ENCODE measurements at places on chromosomes 11 and 22.

DNA sequence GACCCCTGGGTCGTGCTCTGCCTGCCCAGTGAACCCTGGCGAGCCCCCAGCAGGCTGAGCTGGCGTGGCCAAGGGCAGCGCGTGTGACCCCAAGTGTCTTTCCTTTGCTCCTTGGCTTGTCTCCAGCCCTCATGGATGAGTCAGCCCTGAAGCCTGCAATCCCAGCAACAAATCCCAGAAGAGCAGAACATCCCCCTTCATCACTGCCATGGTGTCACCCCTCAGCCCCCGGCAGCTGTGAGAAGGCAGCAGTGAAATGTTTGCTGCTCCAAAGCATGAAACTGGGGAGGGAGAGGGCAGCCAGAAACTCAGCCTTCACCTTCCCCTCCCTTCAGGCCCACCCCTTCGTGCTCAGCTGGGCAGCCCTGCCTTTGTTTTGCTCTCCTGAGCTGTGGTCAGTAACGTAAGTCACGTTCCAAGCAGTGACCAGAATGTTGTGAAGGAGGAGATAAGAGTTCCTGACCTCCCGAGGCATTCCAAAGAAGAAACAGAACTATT lies 29.8 kb downstream of the ADAMTS15 start:
- no peak for DNase-seq

GRCh38 chr11:17793642-17794170 lies 59.1 kb downstream of the KCNC1 start:
- no peak for DNase-seq

GRCh38 chr11:113574586-113574985 lies 99.4 kb upstream of the DRD2 start:
- no peak for DNase-seq

DNA sequence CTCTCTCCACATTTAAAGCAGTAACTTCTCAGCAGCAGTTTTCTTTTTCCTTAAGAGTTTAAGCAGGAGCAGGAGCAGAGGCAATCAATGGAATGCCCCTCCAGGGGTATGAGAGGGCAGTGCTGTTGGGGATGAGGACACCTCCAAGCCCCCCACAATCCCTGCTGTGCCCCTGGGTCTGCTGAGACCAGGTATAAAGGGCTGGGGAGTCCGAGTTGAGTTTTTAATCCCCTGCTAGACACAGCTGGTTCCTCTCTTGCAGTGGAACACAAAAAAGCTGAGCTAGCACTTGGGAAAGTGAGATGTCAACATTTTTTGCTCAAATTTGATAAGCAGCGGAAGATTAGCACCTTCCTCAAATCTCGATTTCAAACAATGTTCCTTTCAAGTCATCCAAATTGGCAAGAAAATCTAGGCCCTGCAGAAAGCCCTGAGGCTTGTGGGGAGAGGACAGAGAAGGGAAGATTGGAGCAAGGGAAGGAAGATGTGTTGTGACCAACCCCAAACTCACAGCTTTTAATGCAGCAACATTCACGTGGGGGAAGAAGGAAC lies 581.9 kb downstream of the SOX6 start:
- DNase-seq, result no peak

DNA sequence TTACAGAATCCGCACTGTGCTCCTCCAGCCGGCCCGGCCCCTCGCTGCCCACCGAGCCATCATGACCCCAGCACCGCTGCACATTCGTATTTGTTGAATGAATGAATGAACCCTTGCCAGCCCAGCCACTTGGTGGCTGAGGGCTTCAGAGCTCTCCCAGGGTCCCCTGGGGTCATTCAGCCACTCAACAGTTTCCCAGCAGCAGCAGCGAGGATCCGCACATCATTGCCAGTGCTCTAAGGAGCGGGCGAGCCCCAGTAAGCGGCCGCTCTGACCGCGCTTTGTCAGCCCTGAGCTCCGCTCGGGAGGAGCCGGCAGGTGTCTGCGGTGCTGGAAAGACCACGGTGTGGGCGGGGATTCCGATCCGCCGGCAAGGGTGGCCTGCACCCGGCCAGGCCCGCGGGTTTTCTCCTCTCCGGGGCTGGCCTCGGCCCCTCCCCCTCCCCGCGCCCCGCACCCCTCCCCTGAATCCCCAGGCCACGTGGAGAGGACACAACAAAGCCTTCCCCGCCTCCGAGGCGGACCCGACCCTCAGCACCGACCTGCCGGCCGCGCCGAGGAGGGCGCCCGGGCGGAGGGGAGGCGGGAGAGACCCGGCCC lies 563 bp downstream of the BID start:
- DNase-seq, result peak; percentile 74

DNA sequence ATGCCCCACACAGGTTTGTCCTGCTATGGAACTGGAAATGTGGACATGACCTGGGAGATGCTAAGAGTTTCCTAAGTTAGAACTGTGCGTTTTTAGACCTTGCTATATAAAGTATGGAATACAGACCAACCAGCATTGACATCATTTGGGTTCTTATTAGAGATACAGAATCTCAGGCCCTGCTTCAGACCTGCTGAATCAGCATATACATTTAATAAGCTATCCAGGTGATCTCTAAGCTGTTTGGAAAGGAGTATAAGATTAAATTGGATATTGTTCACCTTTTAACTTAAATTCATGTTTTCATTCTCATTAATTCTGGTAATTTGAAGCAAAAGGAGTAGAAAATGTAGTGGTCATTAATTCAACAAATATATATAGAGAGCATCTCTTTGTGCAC lies 6.9 kb upstream of the CNTF start:
- DNase-seq, result no peak

- no peak for DNase-seq
These were observed 27.6 kb downstream of the PKNOX2 start for GRCh38 chr11:125192183-125192582.

DNA sequence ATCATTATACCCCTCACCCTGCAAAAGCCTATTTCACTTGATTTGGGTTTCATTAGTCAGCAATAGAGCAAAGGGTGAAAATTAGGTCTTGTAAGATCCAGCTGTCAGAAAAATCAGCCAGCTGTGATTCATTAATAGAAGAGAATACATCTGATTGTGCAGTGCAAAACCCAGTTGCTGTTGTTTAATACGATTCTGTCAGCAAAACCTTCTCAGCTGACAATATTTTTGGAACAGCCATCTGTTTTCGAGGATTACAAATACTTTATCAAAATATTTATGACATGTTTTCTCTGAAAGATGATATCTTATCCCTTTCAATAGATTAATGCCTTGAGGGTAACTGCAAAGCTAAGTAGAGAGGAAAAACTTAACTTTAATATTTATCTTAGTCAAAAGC lies 1354.0 kb upstream of the RAG2 start:
- DNase-seq, result no peak

DNA sequence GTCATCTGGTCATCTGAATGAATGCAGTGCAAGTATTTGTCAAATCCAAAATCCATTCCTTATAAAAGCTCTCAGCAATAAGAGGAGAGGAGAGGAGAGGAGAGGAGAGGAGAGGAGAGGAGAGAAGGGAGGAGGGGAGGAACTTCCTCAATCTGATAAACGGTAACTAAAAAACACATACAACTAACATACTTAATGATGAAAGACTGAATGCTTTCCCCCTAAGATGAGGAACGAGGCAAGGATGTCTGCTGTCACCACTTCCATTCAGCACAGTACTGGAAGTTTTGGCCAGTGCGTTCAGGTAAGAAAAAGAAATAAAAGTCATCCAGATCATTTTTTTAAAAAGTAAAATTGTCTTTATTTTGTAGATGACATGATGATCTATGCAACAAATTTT lies 80.4 kb downstream of the CD82 start:
- DNase-seq, result no peak

GRCh38 chr11:67780056-67780455 lies 105.6 kb upstream of the ALDH3B2 start:
- DNase-seq, result no peak

GRCh38 chr11:129636926-129637325 lies 178.7 kb upstream of the TMEM45B start:
- DNase-seq, result no peak

GRCh38 chr11:10592331-10592730 lies 23.9 kb upstream of the LYVE1 start:
- DNase-seq, result no peak

DNA sequence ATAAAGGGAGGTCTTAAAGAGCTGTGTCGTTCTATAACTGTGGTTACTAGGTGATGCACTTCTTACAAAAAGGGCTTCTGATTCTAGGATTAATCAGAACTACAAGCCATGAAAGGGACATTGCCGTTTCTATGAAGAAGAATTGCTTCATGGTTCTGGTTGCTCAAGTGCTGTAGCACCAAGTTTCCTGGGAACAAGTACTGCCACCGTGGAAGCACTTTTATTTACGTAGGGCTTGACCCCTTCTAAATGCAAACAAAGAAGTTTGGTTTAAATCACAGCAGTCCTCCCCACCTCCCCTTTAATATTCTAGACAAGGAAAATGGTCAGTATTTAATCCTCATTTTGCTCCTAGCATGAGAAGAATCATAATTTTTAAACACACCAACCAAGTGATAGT lies 9.8 kb downstream of the YAP1 start:
- DNase-seq, result no peak

GRCh38 chr22:21443735-21444421 lies 23.3 kb upstream of the TMEM191C start:
- peak; percentile 1 for DNase-seq

DNA sequence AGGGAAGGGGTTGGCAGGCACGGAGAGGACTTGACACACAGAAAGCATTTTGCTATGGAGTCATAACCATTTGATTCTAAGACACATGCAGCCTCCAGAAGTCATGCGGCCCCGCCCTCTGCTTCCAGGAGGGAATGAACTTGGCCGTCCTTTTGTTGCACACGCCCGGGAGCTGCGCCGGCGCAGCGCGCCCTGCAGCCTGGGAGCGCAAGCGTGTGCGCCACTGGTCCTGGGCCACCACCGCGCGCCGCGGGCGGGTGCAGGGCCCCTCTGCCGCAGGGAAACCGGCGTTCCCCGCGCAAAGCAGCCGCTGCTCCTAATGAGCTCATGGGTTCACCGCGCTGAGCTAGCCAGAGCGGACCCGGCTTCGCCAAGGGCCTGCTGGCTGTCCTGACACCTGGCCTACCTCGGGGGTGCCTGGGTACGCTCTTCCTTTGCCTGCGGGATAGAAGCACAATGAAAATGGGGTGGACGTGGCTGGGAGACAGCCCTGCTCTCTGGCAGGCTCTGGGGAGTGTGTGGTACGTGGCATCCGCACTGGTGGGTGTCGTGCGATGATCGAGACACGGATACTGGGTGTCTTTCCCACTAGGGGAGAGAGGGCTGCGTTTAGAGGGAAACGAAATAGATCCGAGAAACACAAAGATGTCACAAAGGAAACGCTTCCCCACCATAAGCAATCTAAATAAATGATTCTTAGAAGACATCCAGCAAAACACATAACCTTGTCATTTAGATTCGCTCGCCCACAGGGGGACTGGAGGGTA lies 669 bp downstream of the MICAL3 start:
- peak; percentile 36 for DNase-seq

DNA sequence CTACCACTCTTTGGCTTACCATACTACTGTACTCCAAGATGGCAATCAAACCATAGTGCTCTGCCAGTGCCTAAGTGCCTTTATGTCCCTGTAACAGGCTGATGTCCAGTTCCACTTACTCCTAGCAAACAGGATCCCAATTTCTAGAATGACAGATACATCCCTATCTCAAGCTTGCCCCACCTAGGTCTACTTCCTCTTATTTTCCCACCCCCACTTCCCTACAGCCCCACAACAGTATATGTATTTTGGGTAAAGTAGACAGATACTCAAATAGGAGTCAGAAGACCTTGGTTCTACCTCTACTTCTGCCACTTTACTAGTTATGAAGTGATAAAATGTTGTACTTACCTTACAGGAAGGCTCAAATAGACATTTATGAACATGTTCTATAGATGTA lies 24.1 kb downstream of the SIK3 start:
- no peak for DNase-seq

DNA sequence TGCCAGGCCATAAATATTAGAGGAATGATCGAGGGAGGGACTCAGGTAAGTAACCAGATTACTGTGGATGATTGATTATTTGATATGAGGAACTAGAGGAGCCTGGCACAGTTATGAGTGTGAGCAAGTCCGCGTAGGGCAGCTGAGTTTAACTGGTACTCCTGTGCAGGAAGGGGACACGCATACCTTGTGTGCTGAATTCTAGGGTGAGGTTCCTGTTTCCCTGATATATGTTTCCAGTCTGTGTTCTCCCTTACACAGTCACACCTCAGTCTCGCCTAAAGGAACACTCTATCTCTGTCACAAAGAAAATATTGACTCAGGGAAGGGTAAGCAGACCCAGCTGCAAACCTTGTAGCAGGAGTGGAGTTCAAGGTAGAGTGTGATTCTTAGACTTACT lies 17.4 kb downstream of the SGSM3 start:
- DNase-seq, result no peak

- DNase-seq, result no peak
These were observed 1223.9 kb downstream of the BRD1 start for GRCh38 chr22:48603621-48604320.

DNA sequence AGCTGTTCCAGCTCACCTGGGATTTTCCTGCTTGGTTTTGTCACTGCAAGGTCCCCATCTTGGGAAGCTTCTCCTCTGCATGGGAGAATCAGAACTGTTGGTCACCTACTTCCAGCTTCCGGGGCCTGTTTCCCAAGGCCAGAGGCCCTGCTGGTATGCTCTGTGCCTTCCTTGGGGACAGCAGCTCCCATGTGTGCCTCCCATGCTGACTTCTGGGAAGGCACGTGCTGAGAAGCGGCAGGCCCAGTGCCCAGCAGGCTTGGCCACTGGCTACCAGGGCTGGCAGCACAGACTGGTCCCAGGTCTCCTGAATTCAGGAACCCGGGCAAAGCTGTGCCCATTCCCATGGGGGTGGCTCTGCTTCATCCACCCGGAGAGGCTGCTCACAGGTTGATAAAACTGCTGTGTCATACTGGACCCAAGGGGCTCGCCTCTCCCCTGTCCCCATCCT lies 33.8 kb downstream of the MYEOV start:
- no peak for DNase-seq

GRCh38 chr11:47514825-47515647 lies 37.9 kb downstream of the CELF1 start:
- no peak for DNase-seq

DNA sequence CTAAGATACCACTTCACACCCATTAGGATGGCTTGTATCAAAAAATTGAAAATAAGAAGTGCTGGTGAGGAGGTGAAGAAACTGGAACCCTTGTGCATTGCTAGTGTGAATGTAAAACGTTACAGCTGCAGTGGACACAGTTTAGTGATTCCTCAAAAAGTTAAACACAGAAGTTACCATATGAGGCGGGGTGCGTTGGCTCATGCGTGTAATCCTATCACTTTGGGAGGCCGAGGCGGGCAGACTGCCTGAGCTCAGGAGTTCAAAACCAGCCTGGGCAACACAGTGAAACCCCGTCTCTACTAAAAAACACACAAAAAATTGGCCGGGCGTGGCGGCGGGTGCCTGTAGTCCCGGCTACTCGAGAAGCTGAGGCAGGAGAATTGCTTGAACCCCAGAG lies 43.5 kb downstream of the SGSM3 start:
- DNase-seq, result no peak

GRCh38 chr11:13375798-13376197 lies 87.2 kb downstream of the BTBD10 start:
- no peak for DNase-seq

GRCh38 chr11:12403122-12403996 lies 26.0 kb downstream of the PARVA start:
- DNase-seq, result no peak

- no peak for DNase-seq
These were observed 13.2 kb downstream of the EMID1 start for GRCh38 chr22:29218758-29219408.
